ENCODE measurements at places on chromosomes 4 and X.
A peak's percentile ranks its signal among the peaks of the same experiment; 100 is the strongest.

- DNase-seq = no peak
These were observed 55.5 kb upstream of the PROM1 start for GRCh38 chr4:16139066-16139945.

DNA sequence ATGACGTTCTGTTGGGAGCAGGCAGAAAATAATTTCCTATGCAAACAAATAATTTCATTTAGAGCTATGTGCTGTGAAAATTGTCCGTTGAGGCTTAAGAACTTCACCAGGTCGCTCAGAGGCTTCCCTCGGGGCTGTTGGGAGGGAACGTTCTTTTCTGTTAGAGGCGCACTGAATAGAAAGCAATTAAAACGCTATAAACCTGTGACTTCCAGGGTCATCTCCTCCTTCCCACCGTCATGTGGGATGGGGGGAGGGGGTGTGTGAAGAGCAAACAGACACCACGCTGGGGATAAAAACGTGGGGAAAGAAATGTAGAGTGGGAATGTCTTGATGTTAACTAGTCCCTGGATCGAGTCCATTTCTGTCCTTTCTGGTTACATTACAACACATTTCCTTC lies 35.2 kb upstream of the ZNF518B start:
- no peak for DNase-seq

DNA sequence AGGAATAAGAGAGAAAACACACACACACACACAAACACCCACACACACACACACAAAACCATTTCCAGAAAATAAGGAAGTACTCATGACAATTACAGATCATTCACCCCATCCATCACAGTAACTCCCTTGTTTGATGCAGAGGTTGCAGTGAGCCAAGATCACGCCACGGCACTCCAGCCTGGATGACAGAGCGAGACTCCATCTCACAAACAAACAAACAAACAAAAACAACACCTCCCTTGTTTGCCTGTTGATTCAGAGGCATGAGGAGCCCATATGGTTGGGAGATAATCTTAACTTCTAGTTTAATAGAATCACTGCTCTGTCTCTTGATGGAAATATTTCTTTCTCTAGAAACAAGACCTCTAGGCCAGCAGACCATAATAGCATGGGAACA lies 2043.5 kb upstream of the AGA start:
- DNase-seq = no peak

- no peak for DNase-seq
These were observed 109.3 kb upstream of the LRPAP1 start for GRCh38 chr4:3641501-3641900.

GRCh38 chrX:50913520-50913919 lies 3.0 kb downstream of the BMP15 start:
- DNase-seq = no peak

DNA sequence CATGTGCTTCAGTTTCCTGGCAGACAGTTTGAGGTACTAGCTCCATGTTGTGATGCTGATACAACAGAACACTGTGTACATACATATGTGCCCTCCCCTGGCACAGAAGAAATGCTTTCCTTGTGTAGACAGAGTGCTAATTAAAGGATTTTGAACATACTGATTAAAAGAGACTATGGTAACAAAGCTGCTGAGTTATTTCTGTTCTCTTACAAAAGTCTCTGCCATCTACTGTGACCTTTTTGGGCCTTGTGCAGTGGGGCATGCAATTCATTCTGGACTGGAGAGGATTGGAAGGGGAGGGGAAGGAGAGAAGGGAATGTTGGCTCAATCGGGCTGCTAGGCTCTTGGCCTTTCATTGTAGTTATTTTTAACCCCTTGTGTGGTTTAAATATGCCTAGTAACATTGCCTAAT lies 6.0 kb downstream of the PDLIM5 start:
- no peak for DNase-seq

GRCh38 chr4:175818406-175818805 lies 6.3 kb upstream of the GPM6A start:
- no peak for DNase-seq

DNA sequence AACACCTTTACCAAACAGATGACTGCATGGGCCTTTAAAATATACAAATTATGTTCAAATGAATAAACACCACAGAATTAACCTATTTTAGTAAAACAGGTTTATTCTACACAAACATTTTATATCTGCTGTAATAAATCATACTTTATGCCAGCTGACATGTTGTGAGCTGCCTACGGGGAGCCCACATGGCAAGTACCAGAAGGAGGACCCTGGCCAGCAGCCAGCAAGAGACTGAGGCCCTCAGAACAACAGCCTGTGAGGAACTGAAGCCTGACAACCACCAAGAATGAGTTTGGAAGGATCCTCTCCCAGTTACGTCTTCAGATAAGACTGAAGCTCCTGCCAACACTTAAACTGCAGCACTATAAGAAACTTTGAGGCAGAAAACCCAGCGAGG lies 377.0 kb downstream of the PDGFC start:
- no peak for DNase-seq

- no peak for DNase-seq
These were observed 161.6 kb upstream of the PRDX4 start for GRCh38 chrX:23505531-23506303.

- peak; percentile 12 for DNase-seq
These were observed 53.8 kb downstream of the APLN start for GRCh38 chrX:129600981-129601424.

DNA sequence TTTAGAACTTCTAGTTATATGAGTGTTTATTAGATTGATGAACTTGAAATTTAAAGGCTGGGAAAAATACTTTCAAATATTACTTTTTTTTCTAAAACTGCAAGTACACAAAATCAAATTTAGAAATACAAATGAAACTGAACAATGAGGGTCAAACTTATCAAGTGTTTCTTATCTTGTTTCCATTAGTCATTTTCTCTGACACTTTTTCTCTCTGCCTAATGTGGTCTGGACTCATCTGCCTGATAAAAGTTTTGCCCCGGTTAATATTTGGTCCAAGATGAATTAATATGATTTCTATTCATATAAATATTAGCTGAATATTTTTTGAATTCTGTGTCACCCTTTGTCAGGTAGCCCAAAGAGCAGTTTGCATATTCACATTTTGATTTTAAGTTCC lies 8.7 kb upstream of the HPGDS start:
- no peak for DNase-seq

- peak; percentile 21 for DNase-seq
These were observed 53.6 kb upstream of the TLR3 start for GRCh38 chr4:186015212-186015817.

DNA sequence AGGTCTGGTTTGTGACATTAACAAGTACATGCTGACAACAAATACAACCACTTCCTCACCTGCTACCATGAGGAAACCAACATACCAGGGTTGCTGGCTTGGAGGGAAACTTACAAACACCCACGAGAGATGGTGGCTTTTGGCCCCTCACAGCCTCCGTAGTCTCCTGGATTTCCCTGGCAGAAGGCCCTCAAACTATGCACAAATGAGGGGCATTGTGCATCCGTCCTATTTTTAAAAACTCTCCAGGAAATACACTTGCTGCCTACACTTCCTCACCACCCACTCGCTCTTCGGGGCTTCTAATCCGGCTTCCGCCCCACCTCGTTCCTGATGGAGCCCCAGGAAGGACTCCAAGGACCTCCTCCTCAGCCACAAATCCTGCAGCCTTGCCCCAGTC lies 355.0 kb upstream of the GATB start:
- DNase-seq = no peak

GRCh38 chrX:7943600-7944245 lies 16.5 kb upstream of the PNPLA4 start:
- DNase-seq = no peak

- DNase-seq = peak; percentile 94
These were observed 147.5 kb downstream of the TSPAN5 start for GRCh38 chr4:98510757-98511517.

DNA sequence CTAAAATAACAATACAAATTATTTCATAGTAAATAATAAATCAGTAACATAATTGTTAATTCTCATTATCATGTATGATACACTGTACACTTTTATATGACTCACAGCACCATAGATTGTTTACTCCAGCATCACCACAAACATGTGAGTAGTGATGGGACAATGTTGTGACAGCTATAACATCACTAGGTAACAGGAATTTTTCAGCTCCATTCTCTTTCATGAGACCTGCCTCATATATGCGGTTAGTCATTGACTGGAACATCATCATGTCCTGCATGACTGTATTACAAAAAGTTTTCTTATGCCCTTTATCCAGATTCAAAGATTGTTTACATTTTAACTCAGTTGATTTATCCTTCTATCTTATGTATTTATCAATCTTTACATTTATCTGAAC lies 1530.0 kb downstream of the PCDH18 start:
- DNase-seq = no peak

GRCh38 chr4:53902786-53903185 lies 161.6 kb downstream of the CHIC2 start:
- no peak for DNase-seq

GRCh38 chr4:21790438-21791029 lies 158.0 kb downstream of the KCNIP4 start:
- DNase-seq = peak; percentile 53

GRCh38 chr4:138242834-138243156 lies 646 bp upstream of the SLC7A11 start:
- DNase-seq = no peak

DNA sequence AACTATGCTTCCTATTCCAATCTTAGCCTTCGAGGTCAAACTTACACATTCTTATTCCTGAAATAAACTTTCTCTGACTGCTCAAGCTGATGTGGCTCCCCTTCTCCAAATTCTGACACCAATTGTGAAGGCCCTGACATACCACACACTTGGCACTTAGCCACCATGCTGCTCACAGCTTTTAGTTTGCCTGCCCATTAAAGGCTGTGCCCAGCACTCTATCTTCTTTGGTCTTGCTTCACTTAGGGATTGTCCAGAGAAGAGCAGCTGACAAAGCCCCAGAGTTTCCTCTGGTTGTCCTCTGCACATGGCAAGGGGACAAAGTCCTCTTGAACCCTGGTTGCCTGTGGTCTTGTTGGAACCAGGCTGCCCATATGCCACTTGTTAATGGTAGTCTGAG lies 126.1 kb downstream of the ARHGEF9 start:
- peak; percentile 67 for DNase-seq
